ENCODE measurements at places on chromosomes 2 and 18.

DNA sequence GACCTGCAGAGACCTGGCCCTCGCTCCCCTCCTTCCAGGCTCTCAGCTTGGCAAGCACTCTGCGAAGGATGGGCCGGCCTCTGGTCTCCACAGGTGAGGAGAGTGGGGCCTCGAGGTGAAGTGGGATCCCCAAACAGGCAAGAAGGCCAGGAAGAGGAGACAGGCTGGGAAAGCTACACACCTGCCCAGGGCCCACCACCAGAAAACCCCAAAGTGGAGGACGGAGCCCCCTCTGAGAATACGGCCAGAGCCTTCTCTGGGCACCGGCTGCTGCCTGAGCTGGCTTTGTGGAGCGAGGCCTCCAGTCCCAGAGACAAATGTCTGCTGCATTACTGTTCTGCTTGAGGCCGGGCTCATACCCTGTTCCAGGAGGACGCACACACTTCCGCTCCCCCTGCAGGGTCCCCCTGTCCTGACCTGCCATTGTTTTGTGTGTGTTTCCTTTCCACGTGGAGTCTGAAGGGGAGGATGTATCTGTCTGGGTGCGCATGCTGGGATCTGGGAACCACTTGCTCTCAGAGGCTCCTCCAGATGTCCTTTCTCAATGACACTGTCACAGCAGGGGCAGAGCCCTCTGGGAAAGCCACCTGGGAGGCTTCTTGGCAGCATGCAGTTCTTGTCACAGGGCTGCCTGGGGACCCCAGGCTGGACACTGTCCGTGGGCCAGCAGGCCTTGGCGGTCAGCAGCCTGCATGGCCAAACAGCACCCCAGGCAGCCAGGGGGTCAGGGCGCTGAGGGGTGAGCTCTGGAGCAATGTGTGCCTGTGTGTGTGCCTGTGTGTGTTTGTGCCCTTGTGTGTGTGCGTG, 20.8 kb downstream of the KCNF1 start:
- DNase-seq, result no peak

GRCh38 chr2:196586511-196586991, 53.0 kb upstream of the CCDC150 start:
- no peak for DNase-seq

DNA sequence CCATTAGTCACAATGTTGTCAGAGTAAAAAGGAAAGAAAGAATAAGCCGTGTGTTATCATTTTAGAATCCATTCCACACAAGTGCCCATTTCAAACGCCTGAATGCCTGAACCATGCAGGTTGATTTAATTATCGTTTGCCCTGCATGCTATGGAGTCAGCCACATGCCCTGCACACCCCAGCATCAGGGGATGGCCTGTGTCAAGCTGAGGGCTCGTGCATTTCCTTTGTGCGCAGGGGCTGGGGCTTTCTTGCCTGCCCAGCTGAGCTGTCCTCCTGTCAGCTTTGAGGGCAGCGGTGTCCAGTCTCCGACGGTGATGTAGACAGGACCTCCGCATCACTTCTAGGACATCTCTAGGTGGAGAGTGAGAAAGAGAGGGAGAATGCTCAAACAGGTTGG, 200.4 kb downstream of the TSN start:
- no peak for DNase-seq

DNA sequence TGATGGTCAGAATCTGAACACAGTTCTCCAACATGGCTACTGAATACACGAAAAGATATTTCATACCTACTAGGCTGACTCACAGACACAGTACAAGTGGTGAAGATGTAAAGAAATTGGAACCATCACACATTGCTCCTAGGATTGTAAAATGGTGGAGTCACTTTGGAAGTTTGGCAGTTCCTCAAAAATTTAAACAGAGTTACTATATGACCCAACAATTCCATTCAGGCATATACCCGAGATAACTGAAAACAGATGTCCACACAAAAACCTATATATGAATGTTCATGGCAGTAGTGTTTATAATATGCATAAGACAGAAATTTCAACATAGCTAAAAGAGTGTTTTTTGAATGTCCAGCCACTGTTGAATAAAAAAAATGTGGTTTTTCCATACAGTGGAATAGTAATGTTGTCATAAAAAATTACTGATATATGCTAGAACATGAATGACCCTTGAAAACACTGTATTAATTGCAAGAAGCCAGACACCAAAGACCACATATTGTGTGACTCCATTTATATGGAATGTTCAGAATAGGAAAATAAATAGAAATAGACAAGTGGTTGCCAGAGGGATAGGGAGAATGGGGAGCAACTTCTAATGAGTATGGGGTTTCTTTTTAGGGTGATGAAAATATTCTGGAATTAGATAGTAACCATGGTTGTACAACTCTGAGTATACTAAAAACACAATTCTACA, 10.1 kb downstream of the RMP24 start:
- no peak for DNase-seq

GRCh38 chr2:132009874-132010521, 151.8 kb downstream of the ANKRD30BL start:
- DNase-seq, result no peak

DNA sequence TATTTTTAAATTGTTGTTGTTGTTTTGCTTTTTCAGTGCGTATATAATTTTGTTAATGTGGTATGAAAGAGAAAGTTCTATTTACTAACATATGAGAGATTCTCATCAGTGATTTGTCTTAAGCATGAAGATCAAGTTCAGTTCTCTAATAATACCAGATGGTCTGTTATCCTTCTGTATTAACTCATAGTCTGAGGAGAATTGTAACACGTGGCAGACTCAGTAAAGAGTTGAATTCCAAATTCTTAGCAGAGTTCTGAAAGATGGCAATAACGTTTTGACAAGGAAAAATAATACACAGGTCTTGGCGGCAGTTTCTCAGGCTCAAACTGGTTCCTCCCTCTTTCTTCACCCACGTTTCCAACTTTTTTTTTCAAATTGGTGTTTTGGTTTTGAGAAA, 17.2 kb upstream of the COL3A1 start:
- no peak for DNase-seq

DNA sequence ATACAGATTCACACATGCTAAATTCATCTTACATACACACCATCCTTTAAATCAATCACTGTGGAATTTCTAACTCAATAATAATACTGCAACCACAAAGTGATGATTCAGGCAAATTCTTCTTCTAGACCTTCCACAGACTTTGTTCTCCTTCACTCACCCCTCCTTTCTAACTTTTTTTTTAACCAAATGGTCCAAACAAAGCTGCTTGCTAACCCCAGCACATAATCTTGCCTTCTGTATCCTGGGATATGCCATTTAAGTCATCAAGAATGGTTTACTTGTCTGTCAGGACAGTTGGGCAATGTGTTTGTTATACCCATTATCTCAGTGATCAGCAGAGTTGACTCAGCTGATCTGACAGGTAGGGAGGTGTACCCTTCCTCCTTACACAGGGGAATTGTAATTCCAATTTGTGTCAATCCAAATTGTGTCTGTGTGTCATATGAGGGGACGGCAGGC, 10.0 kb downstream of the SLC40A1 start:
- no peak for DNase-seq

DNA sequence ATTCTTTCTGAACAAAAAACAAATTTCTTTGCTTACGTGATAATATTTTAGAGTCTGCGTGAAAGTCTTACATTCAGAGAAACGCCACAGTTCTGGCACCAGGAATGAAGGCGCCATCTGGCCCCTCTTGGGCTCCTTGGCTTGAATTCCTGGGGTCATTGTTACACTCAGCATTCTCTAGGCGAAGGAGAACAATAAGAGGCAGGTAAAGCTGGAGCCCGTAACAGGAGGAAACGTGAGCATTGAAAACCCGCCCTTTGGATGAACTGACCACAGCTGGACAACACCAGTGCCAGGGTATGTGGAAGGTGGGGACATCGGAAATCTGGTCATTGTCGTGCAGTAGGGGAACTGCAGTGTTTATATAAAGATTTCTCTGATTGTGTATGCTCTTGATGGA, 144.8 kb downstream of the RNF152 start:
- DNase-seq, result no peak

DNA sequence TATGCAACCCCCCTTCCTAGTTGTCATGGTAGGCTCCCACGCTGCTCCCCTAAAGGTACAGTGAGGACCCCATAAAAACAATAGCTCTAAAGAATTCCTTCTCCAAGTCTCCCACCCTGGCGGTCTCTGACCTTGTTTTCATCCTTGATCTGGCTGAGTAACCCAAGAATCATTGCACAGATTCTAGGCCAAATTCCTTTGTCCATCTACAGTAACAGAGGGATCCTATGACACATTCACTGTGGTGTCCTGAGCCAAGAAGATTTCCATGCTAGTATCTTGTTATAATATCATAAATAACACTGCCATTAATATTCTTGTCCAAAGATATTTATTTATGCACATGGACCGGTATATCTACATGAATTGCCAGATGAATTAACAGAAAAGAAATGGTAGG, 240.2 kb downstream of the CYP26B1 start:
- DNase-seq, result no peak

DNA sequence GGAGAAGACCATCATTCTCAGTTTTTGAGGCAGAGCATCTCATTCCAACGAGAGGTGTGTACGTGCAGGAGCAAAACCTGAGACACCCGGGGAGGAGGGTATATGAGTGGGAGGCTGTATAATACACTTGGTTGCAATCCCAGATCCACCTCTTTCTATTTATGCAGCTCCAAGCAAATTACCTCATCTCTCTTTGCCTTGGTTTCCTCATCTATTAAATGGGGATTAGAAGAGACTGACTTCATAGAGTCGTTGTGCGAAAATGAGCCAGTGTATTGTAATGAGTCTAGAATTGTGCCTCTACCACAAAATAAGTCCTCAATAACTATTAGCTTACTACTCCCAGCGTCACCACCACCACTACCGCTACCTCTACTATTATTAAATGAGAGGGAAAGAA, 40.1 kb downstream of the TGOLN2 start:
- DNase-seq, result no peak

GRCh38 chr2:8682719-8683667, 1.1 kb downstream of the ID2 start:
- no peak for DNase-seq

- no peak for DNase-seq
Measured at GRCh38 chr2:173264603-173265366, 89.9 kb upstream of the CDCA7 start.

GRCh38 chr18:1585881-1586488, 681.3 kb downstream of the ADCYAP1 start:
- DNase-seq, result no peak

DNA sequence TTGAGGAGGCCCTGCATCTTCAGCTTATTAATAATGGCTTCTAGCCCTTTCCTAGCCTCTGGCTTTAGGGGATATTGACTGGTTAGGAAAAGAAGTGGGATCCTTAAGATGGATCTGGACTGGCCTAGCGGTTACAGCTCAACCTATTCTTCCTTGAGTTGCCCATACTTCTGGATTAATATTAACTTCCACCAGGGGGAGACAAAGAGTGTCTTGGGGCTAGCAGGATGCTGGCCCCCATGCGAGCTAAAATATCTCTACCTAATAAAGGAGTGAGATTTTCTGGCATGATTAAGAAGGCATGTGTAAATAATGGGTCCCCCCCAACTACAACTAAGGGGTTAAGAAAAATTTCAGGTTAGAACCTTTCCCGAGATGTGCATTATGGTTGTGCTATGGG, 23.2 kb upstream of the PLA2R1 start:
- no peak for DNase-seq

- no peak for DNase-seq
Measured at GRCh38 chr2:28492282-28492681, 3.6 kb upstream of the PLB1 start.

DNA sequence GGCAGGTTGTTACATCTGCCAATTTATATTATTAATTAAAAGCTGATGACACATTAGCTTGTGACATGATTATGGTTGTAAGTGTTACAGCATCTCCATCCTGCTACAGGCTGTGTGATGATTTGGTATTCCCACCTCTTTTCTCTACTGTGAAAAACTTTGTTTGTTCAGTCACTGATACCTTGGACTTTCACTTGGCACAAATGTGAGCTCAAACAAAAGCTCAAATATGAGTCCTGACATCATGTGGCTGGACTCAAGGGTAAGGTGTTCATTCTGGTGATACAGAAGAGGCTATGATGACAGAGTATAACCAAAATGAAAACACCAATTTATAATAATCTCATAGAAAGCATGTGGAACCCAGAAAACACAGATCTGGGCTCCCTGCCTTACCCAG, 11.4 kb upstream of the IL36A start:
- DNase-seq, result no peak
